ENCODE measurements at places on chromosomes 11 and 22.

DNA sequence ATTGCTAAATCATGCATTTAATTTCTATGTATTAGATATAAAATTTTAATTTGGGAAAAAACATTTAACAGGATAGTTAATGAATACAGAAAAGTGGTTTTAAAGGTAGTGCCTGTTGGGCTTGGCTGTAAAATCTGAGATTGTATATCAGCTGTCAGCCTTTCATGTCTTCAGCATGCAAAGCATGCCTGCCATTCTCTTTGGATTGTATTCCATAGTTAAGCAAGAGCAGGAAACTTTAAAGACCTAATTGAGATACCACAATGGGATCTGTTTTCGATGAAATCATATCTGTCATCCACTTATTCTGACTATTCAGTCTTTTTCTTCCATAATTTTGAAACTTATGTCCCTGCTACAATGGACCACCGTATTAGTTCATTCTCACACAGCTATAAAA lies 451.0 kb upstream of the DDI1 start:
- H3K27ac ChIP-seq = no peak overlapping the region
- no peaks in the 10 kb centered on the region for H3K27me3 ChIP-seq
- DNase-seq = no peak
- no peaks in the 10 kb centered on the region for H3K36me3 ChIP-seq
- H3K4me1 ChIP-seq = no peaks in the 10 kb centered on the region

DNA sequence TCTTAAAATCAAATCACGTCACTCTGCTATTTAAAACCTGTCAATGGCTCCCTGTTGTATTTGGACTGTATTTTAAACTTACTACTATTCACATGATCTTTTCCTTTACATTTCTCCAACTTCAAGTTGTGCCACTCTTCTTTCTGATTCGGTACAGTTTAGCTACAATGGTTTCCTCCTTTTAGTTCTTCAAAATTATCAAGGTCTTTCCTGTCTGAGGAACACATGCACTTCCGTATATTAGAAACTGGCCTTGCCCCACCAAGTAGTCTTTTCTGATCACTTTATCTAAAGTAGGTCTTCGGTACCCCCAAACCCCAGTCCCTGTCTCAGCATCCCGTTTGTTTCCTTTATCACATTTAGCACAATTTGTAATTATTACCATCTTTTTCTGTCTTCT lies 81.8 kb downstream of the MTMR3 start:
- DNase-seq = no peak
- no peak overlapping the region for H3K27ac ChIP-seq
- no peaks in the 10 kb centered on the region for H3K27me3 ChIP-seq
- peaks cover 3% of the 10 kb centered on the region for H3K36me3 ChIP-seq
- H3K4me1 ChIP-seq = no peaks in the 10 kb centered on the region

GRCh38 chr11:27388869-27389268 lies 25.9 kb upstream of the CCDC34 start:
- no peaks in the 10 kb centered on the region for H3K4me1 ChIP-seq
- no peaks in the 10 kb centered on the region for H3K36me3 ChIP-seq
- DNase-seq = no peak
- H3K27ac ChIP-seq = no peak overlapping the region
- H3K27me3 ChIP-seq = no peaks in the 10 kb centered on the region

DNA sequence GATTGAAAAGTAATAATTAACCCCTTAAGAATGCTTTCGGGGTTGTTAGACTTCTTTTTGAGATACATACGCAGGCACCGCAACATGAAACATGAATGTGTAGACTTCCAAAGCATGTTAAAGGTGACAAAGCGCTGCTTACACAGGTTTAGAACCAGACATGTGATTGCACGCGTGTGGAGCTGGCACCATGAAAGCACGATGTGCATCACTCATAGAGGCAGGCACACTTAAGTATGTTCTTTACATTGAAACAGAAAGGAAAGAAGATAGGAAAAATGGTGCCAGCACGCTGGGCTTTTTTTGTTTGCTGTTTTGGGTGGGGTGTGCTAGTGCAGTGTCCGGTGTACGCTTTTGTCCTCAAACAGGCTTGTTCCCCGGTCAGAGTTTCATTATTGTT lies 83.6 kb upstream of the PPARA start:
- no peak for DNase-seq
- H3K27ac ChIP-seq = no peak overlapping the region

DNA sequence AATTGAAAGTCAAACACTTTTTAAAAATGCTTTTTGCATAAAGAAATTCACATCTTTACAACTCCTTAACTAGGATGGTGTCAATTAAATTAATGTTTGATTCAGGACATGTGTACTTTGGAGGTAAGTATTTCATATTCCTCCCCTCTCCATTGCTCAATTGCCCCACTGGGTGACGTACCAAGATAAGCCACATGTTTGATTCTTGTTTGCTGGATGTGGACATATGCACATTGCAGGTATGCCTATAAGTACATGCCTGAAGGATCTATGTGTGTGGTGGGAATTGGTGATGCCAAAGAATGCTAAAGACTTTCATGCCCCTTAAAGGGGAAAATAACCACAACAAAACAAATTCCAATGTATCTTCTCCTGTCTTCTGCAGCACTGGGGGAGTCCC lies 5.8 kb downstream of the CD44 start:
- peaks cover 60% of the 10 kb centered on the region for H3K4me1 ChIP-seq
- H3K27me3 ChIP-seq = no peaks in the 10 kb centered on the region
- DNase-seq = no peak
- H3K4me3 ChIP-seq = peak overlapping the region; percentile 85
- H3K36me3 ChIP-seq = no peaks in the 10 kb centered on the region

DNA sequence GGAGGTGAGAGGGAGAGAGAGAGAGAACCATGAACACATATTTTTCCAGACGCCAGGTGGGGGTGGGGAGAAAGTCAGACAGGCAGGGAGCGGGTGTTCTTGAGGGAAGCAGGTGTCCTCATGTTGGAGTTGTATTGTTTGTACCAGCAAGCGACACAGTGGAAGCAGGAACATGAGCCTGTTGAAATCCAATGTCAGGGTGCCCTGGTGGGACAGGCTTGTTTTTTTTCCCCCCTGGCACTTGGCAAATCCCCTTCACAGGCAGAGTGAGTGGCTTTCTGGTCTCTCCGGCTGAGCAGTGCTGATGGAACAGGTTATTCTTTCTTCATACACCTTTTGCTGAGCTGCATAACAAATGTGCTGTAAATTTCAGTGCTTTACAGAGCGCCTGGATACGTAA lies 125.6 kb downstream of the GRIK4 start:
- H3K27me3 ChIP-seq = peaks cover 13% of the 10 kb centered on the region
- H3K4me3 ChIP-seq = no peak overlapping the region
- no peak overlapping the region for H3K27ac ChIP-seq
- no peak for DNase-seq

GRCh38 chr11:66321606-66322005 lies 4.8 kb upstream of the CD248 start:
- peaks cover 34% of the 10 kb centered on the region for H3K4me1 ChIP-seq
- no peak overlapping the region for H3K27ac ChIP-seq
- no peak overlapping the region for H3K4me3 ChIP-seq
- H3K36me3 ChIP-seq = no peaks in the 10 kb centered on the region
- DNase-seq = no peak

DNA sequence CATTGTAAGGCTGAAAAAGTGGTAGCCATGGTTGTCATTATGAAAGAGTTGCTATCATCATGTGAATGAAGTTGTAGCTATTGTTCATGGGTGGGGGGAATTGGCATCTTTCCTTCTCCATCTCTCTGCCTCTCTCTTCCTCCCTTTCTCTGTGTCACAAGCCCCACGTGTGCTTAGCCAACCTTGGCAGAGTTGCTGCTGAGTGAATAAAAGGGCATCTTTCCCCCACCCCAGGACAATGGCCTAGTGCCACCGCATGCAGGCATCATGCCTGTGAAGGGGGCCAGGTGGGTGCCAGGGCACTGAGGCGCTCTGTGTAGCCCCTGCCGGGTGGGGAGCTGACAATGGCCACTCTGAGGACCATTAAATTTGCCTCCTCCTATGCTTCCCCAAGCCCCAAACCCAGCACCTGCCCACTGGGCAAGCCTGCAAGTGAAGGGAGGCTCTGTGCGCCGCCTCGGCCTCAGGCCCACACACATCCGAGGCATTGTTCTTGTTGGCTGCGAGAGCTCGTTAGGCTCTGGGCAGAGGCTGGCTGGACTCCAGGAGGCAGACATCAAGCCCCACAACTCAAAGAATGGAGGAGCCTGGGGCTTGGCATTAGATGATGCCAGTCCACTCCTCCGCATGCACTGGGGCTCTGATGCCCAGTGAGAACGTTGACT lies 103.9 kb downstream of the SEZ6L start:
- no peaks in the 10 kb centered on the region for H3K27me3 ChIP-seq
- no peak overlapping the region for H3K27ac ChIP-seq

DNA sequence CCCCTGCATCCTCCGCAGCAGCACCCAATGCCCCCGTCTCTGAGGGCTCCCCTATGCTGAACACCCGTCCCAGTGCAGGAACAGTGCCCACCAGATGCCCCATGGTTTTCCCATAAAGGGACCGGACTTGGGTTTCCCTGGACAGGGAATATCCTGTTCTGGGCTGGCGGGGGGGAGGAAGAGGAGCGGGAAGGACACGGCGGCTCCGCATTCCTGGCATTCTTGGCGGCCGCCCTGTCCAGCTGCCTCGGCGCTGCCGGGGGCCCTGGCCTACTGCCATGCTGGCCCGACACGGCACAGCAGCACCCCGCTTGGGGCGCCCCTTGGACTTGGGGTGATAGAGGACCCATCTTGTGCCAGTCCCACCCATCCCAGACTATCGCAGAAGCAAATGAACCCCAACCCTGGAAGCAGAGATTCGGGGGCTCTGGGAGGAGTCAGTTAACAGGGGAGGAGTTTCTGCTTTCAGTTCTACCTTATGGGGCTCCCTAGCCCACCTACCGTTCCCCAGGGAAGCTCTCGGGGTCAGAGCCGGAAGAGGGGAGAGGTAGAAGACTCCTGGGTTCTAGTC lies 23.7 kb upstream of the CBX7 start:
- H3K4me3 ChIP-seq = no peak overlapping the region
- H3K27ac ChIP-seq = no peak overlapping the region
- H3K36me3 ChIP-seq = no peaks in the 10 kb centered on the region
- H3K27me3 ChIP-seq = no peaks in the 10 kb centered on the region
- DNase-seq = no peak

DNA sequence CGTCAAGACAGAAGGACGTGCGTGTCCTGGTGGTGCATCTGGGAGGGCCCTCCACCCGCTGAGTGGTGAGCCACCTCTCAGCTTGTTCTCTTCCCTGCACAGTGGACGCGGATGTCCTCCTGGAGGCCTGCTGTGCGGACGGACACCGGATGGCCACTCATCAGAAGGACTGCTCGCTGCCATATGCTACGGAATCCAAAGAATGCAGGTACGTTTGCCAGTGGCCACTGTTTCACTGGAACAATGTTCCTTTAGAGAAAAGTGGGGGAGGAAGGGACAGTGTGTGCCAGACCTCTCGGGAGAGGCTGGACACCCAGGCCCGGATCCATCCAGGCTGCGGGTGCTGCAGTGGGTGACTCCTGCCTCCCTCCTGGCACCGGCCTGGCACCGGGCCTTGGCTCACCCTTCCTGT lies 15.9 kb downstream of the FBLN1 start:
- no peaks in the 10 kb centered on the region for H3K4me1 ChIP-seq
- DNase-seq = no peak
- H3K27ac ChIP-seq = no peak overlapping the region
- no peaks in the 10 kb centered on the region for H3K27me3 ChIP-seq

DNA sequence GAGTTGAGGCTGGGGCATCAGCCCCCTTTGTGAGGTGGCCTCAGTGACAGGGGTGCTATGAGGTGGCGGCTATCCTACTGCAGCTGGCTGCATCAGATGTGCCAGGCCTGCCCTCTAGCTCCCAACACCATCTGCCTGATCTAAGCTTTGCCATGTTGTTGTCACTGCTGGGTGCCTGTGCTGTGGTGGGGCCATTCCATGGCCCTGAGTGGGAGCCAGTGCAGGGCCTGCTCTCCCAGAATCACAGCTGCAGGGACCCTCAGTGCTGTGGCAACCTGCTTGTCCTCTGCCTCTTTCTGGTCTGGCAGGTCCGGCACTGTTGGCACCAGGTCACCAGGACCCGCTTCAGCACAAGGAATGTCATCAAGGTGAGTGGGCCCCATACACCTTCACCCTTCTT lies 1.8 kb upstream of the SNU13 start:
- H3K27me3 ChIP-seq = no peaks in the 10 kb centered on the region
- peak overlapping the region; percentile 29 for H3K27ac ChIP-seq
- H3K4me3 ChIP-seq = no peak overlapping the region
- no peak for DNase-seq
- H3K4me1 ChIP-seq = peaks cover 9% of the 10 kb centered on the region
- peaks cover 18% of the 10 kb centered on the region for H3K36me3 ChIP-seq

DNA sequence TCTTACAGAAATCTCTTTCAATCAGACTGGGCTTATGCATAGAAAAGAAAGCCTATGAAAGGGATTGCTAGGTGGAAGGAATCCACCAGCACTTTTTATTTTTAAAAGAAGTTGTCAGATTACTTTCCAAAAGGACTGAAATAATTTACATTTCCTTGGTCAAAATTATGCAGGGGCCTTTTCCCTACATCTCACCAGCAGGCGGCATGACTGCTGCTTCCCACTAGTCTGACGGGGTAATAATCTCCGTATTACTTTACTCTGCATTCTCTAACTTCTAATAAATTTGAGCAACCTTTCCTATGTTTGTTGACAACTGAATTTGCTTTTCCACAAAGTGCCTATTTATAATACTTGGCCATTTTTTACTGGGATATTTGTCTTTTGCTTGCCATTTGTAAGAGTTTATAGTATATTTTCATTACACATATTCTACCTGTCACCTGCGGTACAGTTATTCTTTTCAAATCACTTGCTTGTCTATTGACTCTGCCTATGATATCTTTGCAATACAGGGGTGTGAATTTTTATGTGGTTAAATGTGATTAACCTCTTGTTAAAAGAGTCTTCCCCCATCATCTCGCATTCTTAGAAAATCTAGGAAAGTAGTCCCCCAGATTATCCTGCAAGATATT lies 51.9 kb upstream of the USP47 start:
- no peaks in the 10 kb centered on the region for H3K36me3 ChIP-seq
- DNase-seq = no peak
- H3K27me3 ChIP-seq = no peaks in the 10 kb centered on the region
- no peaks in the 10 kb centered on the region for H3K4me1 ChIP-seq

GRCh38 chr11:82895437-82896091 lies 4.7 kb downstream of the PRCP start:
- no peak for DNase-seq
- H3K4me3 ChIP-seq = no peak overlapping the region
- H3K27ac ChIP-seq = no peak overlapping the region
- H3K36me3 ChIP-seq = no peaks in the 10 kb centered on the region
- H3K4me1 ChIP-seq = peaks cover 21% of the 10 kb centered on the region
- H3K27me3 ChIP-seq = no peaks in the 10 kb centered on the region

- H3K27me3 ChIP-seq = no peaks in the 10 kb centered on the region
- no peaks in the 10 kb centered on the region for H3K4me1 ChIP-seq
- H3K27ac ChIP-seq = no peak overlapping the region
- DNase-seq = no peak
- H3K36me3 ChIP-seq = no peaks in the 10 kb centered on the region
Observed at GRCh38 chr22:49091451-49091850, 736.2 kb downstream of the BRD1 start.

GRCh38 chr11:118396097-118396501 lies 5.3 kb upstream of the ATP5MG start:
- H3K4me3 ChIP-seq = no peak overlapping the region
- H3K27me3 ChIP-seq = no peaks in the 10 kb centered on the region
- H3K27ac ChIP-seq = peak overlapping the region; percentile 96
- no peak for DNase-seq
- peaks cover 14% of the 10 kb centered on the region for H3K4me1 ChIP-seq

- H3K27me3 ChIP-seq = no peaks in the 10 kb centered on the region
- peaks cover 3% of the 10 kb centered on the region for H3K36me3 ChIP-seq
- H3K4me1 ChIP-seq = no peaks in the 10 kb centered on the region
- DNase-seq = no peak
- no peak overlapping the region for H3K4me3 ChIP-seq
Observed at GRCh38 chr22:38246046-38246658, 26.7 kb downstream of the TMEM184B start.

Measured in T-cell (primary cell).